Renal pelvis (tissue), 12 donors: ENCODE measurements at places on chromosomes 7 and 10. TPM values are rescaled to one million over a fixed set of nuclear protein-coding genes. Genes with fewer than 3 reads are reported as not detected.

Gene LRRC27
- 25.5 TPM for polyA plus RNA-seq

Gene AKR1C2
- polyA plus RNA-seq, result 5.1 TPM

Gene ACBD7
- polyA plus RNA-seq, result 6.0 TPM

Gene PNLIP
- not detected for polyA plus RNA-seq

Gene WNT8B
- polyA plus RNA-seq, result 0.69 TPM

Gene SYT15
- 10.4 TPM for polyA plus RNA-seq

Gene IKZF5
- polyA plus RNA-seq, result 21.1 TPM

Gene IFIT1B
- 0.09 TPM for polyA plus RNA-seq

Gene LYZL2
- polyA plus RNA-seq, result not detected

Gene CTBP2
- 100 TPM for polyA plus RNA-seq

Gene SLC16A9
- polyA plus RNA-seq, result 30.5 TPM

Gene ZNF727
- 0.14 TPM for polyA plus RNA-seq

Gene CYP2C18
- 0.41 TPM for polyA plus RNA-seq

Gene BTBD16
- polyA plus RNA-seq, result 0.37 TPM

Gene GSTO1
- 89.2 TPM for polyA plus RNA-seq

Gene GRM8
- polyA plus RNA-seq, result 9.5 TPM

Gene PON3
- polyA plus RNA-seq, result 2.2 TPM

Gene CALHM2
- polyA plus RNA-seq, result 12.9 TPM

Gene PDK4
- 17.8 TPM for polyA plus RNA-seq

Gene EIF5AL1
- 3.4 TPM for polyA plus RNA-seq

Gene ZNF425
- 6.1 TPM for polyA plus RNA-seq

Gene EBF3
- 1.9 TPM for polyA plus RNA-seq

Gene NEUROD6
- not detected for polyA plus RNA-seq

Gene SPDYE1
- 3.1 TPM for polyA plus RNA-seq

Gene MLXIPL
- 8.7 TPM for polyA plus RNA-seq

Gene CTNNA3
- polyA plus RNA-seq, result 4.2 TPM

Gene CFAP43
- 25.0 TPM for polyA plus RNA-seq

Gene RNF32
- polyA plus RNA-seq, result 3.5 TPM

Gene CHAT
- not detected for polyA plus RNA-seq

Gene METTL27
- 8.8 TPM for polyA plus RNA-seq

Gene ZNF804B
- 0.35 TPM for polyA plus RNA-seq

Gene AGAP9
- polyA plus RNA-seq, result 8.5 TPM

Gene STAMBPL1
- polyA plus RNA-seq, result 1.4 TPM

Gene RASSF4
- 36.0 TPM for polyA plus RNA-seq

Gene CAV2
- polyA plus RNA-seq, result 23.4 TPM

Gene ICA1
- polyA plus RNA-seq, result 16.9 TPM

Gene SORCS1
- polyA plus RNA-seq, result 17.5 TPM

Gene VWA2
- 2.5 TPM for polyA plus RNA-seq

Gene THNSL1
- polyA plus RNA-seq, result 14.3 TPM

Gene PTPRN2
- polyA plus RNA-seq, result 7.5 TPM

Gene CREB5
- polyA plus RNA-seq, result 11.9 TPM

Gene RAMP3
- 11.0 TPM for polyA plus RNA-seq

Gene LAMTOR4
- polyA plus RNA-seq, result 136 TPM

Gene BZW2
- 70.8 TPM for polyA plus RNA-seq

Gene GRM3
- 0.22 TPM for polyA plus RNA-seq

Gene ASB4
- polyA plus RNA-seq, result 0.18 TPM

Gene ABCF2
- polyA plus RNA-seq, result 26.3 TPM

Gene EGFR
- polyA plus RNA-seq, result 32.0 TPM

Gene NUTM2A
- 4.5 TPM for polyA plus RNA-seq

Gene CYP3A7
- 0.53 TPM for polyA plus RNA-seq

Gene LDB1
- polyA plus RNA-seq, result 144 TPM

Gene UFSP1
- 2.4 TPM for polyA plus RNA-seq

Gene EN2
- 0.17 TPM for polyA plus RNA-seq

Gene BICC1
- 110 TPM for polyA plus RNA-seq

Gene FAM25G
- not detected for polyA plus RNA-seq

Gene INA
- polyA plus RNA-seq, result 0.18 TPM

Gene LOXL4
- polyA plus RNA-seq, result 3.7 TPM

Gene TMEM270
- polyA plus RNA-seq, result not detected

Gene KIAA1217
- polyA plus RNA-seq, result 99.4 TPM
